ENCODE measurements at places on chromosomes 1 and 21.

- DNase-seq, result no peak
Measured at GRCh38 chr21:25584833-25585676, 22.2 kb downstream of the MRPL39 start.

DNA sequence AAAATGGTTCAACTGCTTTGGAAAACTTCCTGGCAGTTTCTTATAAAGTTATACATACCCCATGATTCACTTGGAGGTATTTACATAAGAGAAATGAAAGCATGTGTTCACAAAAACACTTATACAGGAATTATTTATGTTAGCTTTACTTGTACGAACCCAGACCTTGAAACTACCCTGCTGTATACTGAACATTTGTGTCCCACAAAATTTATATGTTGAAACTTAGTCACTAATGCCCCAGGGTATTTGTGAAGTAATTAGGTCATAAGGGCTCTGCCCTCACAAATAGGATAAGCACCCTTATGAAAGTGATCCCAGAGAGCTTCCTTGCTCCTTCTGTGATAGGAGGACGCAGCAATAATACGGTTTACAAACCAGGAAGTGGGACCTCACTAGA, 42.7 kb upstream of the B3GALT2 start:
- DNase-seq, result no peak

- DNase-seq, result no peak
Measured at GRCh38 chr21:42215942-42216725, 2.8 kb upstream of the ABCG1 start.

DNA sequence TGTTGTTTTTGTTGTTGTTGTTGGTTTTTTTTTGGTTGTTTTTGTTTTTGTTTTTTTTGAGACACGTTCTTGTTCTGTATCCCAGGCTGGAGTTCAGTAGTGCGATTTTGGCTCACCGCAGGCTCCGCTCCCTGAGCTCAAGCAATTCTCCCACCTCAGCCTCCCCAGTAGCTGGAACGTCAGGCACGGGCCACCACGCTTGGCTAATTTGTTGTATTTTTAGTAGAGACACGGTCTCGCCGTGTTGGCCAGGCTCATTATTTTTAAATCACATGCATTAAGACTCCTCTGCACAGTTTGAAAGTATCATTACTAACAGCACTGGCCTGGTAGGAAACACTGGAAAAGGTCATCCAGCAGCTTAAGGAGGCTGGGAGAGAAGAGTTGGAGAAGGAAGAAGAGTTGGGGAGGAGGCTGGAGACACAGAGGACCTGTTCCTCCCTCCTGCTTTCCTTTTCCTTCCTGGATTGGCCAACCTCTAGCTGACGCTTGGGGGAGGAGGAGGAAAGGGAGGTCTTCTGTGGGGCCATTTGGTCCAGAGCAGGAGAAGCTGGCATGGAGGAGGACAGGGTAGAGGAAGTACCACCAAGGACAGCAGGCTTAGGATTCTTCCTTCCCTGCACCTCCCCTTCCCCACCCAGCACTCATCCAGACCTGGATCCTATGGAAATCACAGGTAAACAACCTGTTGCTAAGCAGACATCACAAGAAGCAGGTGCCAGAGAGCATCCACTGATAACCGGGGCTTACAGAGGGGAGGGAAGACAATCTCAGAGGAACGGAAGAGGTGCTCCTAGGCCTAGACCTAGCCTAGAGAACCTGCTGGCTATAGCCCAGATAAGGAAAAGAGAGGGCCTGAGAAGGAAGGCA, 71.9 kb upstream of the GOLT1A start:
- DNase-seq, result no peak

- DNase-seq, result no peak
Measured at GRCh38 chr1:192265516-192266173, 51.1 kb upstream of the RGS21 start.

All from stimulated activated CD4-positive, alpha-beta T cell treated with anti-CD3 and anti-CD28 coated beads, Interleukin-4, amount 100 ng/mL, for 24 hours (primary cell).